ENCODE measurements at places on chromosomes 7 and 10.

- no peak for DNase-seq
Observed at GRCh38 chr7:2719007-2719406, 31.0 kb downstream of the AMZ1 start.

DNA sequence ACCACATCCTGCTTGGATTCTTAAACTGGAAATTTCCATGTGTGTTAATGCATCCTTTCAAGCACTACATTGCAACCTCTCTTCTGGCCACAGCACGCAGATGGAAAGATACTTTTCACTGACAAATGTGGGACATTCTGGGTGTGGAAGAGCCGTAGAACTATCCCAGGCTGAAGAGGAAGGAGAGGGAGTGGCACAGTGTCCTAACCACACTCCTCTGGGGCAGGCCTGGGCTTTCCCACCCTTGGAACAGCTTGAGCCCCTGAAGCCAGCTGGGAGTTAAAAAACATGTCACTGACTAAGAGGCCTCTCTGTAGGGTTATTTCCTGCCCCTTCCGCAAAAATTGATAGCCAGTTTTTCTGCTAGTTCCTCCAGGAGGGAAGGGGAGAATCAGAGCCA, 34.0 kb upstream of the DNMBP start:
- DNase-seq = no peak

DNA sequence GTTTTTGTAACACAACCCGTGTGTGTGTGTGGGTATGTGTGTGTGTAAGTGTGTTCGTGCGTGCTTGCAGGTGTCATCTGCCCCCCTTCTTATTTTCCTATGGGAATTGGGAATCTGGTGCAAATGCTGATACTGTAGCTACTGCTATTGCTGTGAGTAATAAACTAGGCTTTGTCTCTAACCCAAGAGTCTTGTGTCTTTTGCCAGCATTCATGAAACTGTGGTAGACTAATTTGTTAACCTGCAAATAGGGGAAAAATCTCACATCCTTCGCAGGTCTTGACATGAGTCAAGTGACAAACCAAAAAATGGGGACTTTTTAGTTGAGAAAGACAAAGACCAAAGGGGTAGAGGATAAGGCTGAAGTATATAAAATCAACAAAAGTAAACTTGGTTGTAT, 57.9 kb upstream of the FAM133B start:
- no peak for DNase-seq

GRCh38 chr10:14016931-14017333, 313.8 kb downstream of the FRMD4A start:
- no peak for DNase-seq

- DNase-seq = no peak
Observed at GRCh38 chr10:130894471-130894870, 417.1 kb downstream of the TCERG1L start.

- DNase-seq = no peak
Observed at GRCh38 chr7:32088451-32088881, 18.3 kb upstream of the PDE1C start.

- DNase-seq = no peak
Observed at GRCh38 chr10:79413196-79413595, 32.2 kb downstream of the ZCCHC24 start.

GRCh38 chr10:123788981-123789380, 102.6 kb downstream of the CPXM2 start:
- no peak for DNase-seq

- no peak for DNase-seq
Observed at GRCh38 chr10:102770108-102770482, 26.3 kb downstream of the WBP1L start.

GRCh38 chr10:8563478-8563877, 509.0 kb downstream of the GATA3 start:
- no peak for DNase-seq

DNA sequence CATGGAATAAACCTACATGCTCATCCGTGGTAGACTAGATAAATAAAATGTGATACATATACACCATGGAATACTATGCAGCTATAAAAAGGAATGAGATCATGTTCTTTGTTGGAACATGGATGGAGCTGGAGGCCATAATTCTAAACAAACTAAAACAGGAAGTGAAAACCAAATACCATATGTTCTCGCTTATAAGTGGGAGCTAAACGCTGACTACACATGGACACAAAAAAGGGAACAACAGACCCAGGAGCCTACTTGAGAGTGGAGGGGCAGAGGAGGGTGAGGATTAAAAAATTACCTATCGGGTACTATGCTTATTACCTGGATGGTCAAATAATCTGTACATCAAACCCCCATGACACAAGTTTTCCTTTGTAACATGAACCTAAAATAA, 68.7 kb upstream of the SEC61G start:
- DNase-seq = no peak

- DNase-seq = no peak
Observed at GRCh38 chr7:158416283-158416933, 171.2 kb downstream of the PTPRN2 start.

DNA sequence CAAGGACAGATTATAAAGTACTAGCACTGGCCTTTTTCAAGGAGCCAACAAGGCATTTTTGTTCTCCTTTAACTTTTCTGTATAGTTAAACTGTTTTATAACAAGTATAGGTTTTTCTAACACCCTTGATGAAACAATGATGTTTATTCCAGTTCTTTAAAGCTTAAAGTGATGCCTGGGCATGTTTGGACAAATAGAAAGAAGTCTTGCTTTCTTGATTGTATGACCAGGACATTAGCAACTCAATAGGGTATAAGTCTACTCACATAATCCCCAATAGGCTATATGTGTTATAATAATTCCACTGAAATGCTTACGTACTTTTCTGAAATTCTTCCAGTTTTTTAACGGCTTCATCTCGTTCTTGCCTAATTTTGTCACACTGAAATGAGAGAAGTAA, 36.7 kb downstream of the SHTN1 start:
- no peak for DNase-seq

- DNase-seq = no peak
Observed at GRCh38 chr10:97570789-97571471, 1.6 kb upstream of the ANKRD2 start.

DNA sequence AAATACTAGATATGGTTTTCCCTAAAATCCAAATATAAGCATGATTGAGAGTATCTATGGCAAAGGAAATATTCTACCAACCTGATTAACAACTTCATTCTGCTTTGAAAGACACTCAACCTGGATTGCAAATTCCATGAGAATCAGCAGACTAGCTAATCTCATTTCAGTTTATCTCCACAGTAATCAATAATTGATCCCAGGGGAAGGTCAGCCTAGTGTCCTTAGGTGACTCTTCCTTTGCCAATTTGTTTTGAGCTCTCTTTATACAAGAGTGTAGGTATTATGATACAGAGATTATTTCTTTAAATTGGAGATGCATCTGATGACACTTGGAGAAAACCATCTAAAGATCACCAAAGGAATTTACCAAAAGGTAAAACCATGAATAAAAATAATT, 100.3 kb downstream of the GRM8 start:
- no peak for DNase-seq

- DNase-seq = no peak
Observed at GRCh38 chr10:103936022-103936421, 18.0 kb upstream of the STN1 start.

DNA sequence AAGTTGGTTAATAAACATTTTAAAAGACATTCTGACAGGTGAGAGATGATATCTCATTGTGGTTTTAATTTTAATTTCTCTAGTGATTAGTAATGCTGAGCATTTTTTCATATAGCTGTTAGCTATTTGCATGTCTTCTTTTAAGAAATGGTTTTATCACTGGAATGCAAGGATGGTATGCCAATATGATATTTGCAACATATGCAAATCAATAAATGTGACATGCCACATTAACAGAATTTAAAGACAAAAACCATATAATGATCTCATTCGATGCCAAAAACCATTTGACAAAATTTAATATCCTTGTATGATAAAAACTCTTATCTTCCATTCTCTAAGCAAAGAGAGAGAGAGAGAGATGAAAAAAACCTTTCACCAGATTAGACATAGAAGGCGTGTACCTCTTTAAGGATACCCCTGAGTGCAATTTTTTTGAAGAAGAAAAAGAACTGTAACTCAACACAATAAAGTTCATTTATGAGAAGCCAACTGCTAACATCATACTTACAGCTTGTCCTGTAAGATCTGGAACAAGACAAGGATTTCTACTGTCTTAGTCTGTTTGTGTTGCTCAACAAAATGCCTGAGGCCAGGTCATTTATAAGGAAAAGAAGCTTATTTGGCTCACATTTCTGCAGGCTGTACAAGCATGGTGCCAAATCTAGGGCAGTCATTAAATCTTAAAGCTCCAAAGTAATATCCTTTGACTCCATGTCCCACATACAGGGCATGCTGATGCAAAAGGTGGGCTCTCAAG, 39.7 kb upstream of the ZMYND11 start:
- no peak for DNase-seq

- no peak for DNase-seq
Observed at GRCh38 chr7:27251652-27252590, 9.3 kb downstream of the EVX1 start.

DNA sequence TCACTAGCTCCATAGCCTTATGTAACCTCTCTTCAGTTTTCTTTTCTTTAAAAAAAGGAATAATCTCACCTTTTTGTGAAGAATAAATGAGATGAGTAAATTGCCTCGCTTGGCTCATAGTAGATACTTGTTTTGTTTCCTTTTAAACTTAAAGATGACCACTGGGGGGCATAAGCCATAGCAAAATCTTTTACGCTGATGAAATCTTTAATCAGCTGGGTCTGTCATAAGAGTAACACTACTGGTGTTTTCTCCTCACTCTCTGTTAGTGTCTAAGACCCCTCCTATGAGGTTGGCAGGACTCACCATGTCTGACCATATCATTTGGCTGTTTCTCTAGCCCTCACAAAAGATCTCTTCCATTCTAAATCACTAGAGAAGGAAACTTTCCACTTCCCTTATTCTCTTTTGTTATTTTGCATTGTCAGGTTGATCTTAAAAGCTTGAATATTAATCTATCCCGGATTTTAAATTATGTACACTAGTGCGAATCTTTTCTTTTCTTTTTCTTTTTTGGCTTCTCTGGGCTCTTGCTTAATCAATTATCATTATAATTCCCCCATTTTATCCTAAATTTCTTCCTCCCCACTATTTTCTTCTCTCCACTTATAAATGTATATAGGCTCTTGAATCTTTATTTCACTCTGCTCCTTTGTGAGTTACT, 12.5 kb downstream of the STAG3 start:
- DNase-seq = peak; percentile 47

DNA sequence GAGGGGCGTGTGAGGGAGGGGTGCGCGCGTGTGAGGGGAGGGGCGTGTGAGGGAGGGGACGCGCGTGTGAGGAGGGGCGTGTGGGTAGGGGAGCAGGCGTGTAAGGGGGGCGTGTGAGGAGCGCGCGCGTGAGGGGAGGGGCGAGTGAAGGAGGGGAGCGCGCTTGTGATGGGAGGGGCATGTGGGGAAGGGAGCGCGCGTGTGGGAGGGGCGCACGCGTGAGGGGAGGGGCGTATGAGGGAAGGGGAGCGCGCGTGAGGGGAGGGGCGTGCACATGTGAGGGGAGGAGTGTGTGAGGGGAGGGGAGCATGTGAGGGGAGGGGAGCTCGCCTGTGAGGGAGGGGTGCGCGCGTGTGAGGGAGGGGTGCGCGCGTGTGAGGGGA, 19.1 kb downstream of the MXI1 start:
- peak; percentile 81 for DNase-seq

DNA sequence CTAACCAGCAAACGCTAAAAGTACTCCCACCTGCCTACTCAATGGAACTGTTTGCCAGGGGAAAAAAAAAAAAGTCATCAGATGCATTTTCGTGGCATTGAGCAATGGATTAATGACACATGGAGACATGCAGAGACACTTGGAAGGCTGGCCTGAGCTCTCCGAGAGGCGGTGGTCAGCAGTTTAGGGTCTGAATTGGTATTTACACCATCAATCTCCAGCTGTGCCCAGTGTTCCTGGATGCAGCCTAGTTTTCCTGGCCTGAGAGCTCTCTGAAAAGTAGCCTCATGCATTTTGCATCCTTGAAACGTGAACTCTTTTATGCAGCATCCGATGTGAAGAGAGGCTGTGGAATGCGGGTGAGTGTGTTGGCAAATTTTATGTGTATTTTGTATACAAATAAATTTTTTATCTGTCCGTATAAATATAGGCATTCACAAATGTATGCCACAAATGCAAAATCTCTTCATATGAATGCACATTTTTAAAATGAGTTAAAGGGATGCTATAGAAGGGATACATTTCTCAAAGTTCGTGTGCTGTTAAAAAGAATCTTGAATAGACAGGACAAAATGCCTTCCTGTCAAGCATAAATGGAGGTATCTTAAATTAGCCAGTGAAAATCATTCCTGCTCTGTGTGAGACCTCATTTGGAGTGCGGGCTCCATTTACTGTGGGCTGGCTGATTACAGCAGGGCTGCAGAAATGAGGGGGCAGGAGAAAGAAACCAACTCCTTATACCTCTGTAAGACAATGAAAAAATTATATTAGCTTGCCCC, 137.7 kb upstream of the PFKP start:
- no peak for DNase-seq

DNA sequence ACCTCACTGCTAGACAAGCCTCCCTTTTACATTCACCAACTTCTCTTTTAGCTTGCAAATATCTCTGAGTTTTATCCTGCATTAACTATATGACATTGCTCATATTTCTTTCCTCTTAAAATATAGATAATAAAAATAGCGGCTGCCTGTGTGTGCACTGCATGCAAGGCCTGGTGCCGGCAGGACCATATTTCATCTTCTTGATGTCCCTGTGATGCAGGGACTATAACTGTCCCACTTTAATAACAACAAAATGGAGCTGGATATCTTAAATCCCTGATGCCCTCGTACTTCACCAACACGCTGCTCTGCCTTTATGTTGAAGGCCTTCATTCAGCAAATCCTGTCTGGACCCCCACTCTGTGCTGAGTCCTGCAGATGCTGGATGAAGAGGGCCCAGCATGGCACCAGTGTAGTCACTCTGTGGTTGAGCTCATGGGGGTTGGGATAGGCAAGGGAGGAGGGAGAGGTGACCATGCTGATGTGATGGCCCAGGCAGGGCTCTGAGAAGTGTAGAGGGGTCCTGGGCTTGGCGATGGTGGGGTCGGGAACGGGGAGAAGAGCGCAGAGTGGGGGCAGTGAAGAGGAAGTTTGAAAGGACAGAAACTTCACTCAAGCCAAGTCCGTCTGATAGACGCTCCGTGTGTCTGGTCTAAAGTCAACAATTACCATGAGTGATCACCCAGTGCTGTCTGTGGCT, 40.4 kb downstream of the C10orf90 start:
- DNase-seq = no peak

DNA sequence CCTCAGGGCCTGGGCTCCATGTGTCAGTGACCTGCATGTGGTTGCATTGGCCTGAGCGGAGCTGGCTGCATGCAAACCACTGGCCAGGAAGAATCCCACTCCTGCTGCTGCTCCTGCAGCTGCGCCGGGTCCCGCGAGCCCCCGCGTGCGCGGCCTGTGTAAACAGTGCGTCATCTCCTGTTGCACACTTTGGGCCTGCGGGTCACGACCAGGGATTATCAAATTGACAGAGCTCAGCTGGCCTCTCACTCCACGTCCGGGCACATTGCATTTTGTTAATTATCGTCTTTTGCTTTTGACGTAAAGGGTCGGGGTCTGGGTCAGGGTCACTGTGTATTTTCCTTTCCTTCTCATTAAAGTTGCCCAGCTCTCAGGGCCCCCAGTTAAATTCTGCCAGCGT, 132.6 kb downstream of the RGS10 start:
- DNase-seq = peak; percentile 5
